ENCODE measurements at places on chromosomes 11 and 22. TPM values are rescaled to one million over a fixed set of nuclear protein-coding genes. Genes with fewer than 3 reads are reported as not detected.
A peak's percentile ranks its signal among the peaks of the same experiment; 100 is the strongest.

DNA sequence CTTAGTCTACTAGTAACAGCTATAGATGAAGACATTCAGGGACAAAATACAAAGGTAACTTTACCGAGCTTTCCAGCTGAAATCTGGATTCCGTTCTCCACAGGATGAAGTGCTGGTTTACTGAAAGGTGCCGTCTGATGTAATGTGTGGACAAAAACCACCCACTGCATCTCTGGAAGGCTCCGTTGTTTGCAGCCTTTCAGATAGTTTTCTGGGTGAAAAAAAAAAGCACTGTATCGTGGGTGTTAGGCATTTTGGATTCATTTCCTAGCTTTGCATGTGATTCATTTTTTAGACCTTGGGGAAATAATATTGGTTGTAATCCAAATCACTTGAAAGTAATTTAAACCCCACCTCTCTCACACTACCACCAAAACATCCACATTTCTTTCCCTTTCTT lies 10.4 kb downstream of the JAM3 start:
- no peak for DNase-seq

DNA sequence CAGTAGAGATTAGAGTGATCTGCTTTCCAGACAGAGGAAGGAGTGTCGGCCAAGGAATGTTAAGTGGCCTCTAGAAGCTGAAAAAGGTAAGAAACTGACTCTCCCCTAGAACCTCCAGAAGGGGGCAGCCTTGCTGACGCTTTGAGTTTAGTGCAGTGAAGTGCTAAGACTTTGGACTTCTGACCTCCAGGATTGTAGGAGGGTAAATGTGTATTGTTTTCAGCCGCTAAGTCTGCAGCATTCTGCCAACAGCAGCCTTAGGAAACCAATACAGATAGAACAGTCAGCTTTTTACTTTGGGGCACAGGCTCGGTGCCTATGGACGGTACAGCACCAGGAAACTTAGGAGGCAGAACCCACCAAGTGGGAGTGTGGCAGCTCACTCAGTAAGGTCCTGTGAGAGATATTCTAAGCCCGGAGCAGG lies 3.6 kb upstream of the TBC1D22A start:
- DNase-seq: no peak

- no peak for DNase-seq
Measured at GRCh38 chr11:134339756-134340155, 8.0 kb downstream of the GLB1L2 start.

- no peak for DNase-seq
Measured at GRCh38 chr11:130580372-130580771, 131.9 kb downstream of the ADAMTS15 start.

The OR5L1 gene
- total RNA-seq: not detected

DNA sequence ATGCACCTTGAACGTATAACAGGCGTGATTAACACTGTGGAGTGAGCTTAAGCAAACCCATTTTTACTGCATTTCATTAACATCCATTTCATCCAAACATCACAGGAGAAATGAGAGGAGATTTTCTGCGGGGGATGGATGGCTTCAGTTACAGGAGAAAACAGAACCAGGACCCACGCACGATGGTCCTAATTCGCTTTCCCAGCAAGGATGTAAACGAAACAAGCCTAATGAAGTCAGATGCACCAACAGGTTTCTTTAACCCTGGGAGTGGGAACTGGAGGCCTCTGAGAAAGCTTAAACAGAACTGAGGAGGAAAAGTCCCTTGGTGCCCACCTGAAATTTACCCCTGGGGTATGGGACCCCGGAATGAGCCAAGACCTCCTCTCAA lies 2.7 kb downstream of the CADM1 start:
- no peak for DNase-seq

- peak; percentile 81 for DNase-seq
Measured at GRCh38 chr11:67354075-67355022, 1.0 kb upstream of the POLD4 start.

The DNAJB7 gene
- not detected for total RNA-seq

DNA sequence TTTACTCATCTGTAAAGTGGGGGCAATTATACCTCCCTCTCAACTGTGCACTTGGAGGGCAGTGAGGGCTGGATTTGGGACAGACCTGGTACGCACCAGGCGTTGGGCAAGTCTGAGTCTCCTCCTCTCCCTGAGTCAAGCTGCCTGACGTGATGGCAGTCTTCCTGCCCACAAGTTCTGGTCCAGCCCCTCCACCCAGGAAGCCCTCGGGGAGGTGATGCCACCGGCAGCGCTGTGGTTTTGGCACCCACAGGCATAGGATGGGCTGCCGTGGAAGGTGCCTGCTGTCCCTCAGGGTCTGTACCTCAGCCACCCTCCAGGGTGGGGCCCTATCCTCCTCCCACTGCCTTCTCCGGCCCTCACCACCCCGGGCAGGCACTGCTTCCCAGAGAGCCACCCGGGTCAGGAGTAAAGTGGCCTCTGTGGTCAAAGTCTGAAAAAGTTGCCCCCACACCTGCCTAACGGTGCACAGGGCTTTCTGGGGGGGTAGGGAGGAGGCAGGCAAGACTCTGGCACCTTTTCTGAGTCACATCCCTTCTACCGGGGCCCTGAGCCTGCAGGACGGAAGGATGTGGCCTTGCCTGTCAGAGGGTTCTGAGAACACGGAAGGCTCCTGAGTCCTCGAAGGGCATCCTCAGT lies 6.5 kb upstream of the APOBEC3H start:
- DNase-seq: no peak

DNA sequence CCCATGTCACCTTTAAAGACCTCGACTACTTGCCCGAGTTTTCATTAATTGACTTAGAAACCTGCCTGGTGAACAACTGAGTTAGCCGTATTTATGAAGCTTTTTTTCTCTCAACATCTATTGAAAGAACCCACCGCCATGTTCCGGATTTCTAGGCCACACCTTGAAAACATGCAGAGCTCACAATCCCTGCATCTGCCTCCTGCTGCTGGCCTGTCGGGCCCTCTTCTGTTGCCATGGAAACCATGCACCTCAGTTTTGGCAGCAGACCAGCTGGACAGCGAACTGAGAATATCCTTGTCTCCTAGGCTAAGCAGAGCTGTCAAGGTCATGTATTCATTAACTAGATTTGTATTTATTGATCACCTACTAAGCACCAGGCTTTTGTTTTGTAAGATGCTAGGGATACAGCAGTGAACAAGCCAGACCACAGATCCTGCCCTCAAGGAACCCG lies 4.3 kb upstream of the PATZ1 start:
- DNase-seq: no peak

DNA sequence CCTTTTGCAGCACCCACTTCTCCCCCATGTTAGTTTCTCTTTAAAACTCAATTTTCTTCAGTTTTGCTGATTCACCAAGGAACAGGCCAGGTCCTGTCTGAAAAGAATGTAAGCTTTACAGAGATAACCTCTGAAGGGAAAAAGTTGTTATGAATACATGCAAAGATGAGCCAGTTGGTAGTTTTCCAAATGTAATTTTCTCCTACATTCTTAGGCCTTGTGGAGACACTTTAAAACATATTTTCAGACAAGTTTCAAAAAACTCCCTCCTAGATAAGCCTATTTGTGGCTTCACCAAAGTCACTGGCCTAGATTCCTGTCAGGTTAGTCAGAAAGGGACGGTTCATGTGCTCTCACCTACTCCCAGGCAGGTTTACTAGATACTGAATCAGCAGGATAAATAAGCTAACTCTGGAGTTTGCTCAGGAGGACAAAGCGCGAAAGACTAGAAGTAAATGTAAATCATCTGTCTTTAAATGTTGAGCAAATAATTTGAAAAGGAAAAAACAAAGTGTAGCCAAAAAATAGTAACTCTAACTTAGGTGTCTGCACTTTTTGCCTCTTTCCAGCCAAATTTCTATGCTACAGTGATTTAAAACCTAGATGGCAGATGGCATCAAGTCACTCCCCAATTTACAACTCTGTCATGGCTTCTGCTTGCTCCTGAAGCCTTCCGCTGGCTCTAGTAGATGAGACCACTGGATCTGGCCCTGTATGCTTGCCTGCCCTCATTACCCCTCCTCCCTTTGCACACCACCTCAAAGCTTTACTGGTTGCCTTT lies 4.9 kb upstream of the ATP6V1E1 start:
- DNase-seq: no peak

GRCh38 chr11:110870816-110871522 lies 158.7 kb upstream of the ARHGAP20 start:
- DNase-seq: no peak
